HuH-7.5 (cell line): ENCODE measurements at places on chromosomes 13 and 19.

DNA sequence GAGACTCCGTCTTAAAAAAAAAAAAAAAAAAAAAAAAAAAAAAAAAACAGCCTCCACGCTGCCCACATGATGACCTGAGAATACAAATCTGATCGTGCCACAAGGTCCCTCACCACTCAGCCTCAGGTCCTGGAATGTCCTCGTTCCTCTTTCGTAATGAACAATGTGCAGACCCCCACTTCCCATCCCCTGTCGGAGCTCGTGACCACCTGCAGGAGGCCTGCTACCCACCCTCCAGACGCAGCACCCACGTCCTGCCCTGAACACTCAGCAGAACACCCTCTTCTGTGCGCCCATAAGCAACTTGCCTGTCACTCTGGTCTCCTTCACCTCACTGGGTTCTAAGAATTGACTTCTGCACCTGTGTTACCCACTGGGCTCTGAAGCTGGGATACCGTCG lies 166.4 kb downstream of the KATNAL1 start:
- DNase-seq, result no peak

GRCh38 chr19:2248136-2249009 lies 750 bp upstream of the AMH start:
- DNase-seq, result no peak

GRCh38 chr13:59970847-59971246 lies 192.9 kb downstream of the DIAPH3 start:
- DNase-seq, result no peak

- DNase-seq, result no peak
Measured at GRCh38 chr19:2477732-2478191, 1.8 kb downstream of the GADD45B start.

DNA sequence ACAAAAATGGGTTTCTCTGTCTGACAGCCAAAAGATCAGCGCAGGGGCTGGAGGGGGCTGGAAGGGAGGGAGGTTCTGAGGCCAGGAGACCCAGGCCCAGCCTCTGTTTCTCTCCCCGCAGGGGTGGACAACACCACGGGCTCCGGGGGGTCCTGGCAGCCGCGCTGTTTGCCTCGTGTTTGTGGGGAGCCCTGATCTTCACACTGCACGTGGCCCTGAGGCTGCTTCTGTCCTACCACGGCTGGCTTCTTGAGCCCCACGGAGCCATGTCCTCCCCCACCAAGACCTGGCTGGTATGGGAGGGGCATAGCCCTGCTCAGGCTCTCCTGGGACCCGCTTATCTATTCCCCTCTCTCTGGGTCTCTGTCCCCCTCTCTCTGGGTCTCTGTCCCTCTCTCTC lies 9.6 kb downstream of the CPT1C start:
- no peak for DNase-seq

GRCh38 chr19:31749231-31749630 lies 400.0 kb upstream of the TSHZ3 start:
- no peak for DNase-seq

GRCh38 chr13:63731896-63732295 lies 2316.2 kb upstream of the PCDH20 start:
- peak; percentile 8 for DNase-seq

GRCh38 chr19:30896554-30896953 lies 452.7 kb downstream of the TSHZ3 start:
- DNase-seq, result no peak

DNA sequence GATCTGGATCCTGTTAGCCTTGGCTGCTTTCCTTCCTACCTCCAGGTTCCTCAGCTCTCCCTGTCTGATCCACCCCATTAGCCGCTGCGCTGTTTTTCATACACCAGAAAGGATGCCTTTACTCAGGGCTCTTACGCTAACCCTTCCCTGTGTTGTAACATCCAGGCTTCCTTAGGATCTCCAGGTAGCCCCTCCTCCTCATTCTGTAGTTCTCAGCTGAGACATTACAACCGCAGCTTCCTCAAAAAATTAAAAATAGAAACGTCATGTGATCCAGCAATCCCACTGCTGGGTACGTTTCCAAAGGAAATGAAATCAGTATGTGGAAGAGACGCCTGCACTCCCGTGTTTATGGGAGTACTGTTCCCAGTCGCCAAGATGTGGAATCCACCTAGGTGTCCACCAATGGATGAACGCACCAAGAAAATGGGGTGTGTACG lies 18.4 kb upstream of the MYADM start:
- no peak for DNase-seq

DNA sequence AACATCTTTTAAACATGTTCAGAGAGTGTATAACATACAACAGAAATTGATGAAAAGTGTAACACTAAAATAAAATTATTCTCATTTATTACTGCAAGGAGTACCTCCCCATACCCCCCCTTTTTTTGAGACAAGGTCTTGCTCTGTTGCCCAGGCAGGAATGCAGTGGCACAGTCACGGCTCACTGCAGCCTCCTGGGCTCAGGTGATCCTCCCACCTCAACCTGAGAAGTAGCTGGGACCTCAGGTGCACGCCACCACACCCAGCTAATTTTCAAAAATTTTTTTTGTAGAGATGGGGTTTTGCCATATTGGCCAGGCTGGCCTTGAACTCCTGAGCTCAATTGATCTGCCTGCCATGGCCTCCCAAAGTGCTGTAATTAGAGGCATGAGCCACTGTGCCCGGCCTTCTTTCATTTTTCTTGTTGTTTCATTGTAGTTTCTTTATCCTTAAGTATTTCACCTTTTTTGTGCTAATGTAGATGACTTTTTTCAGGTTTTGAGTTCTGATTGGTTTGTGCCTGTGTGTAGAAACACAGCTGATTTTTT lies 28.3 kb downstream of the GATAD2A start:
- DNase-seq, result no peak
